RPMI8226 (cell line): ENCODE measurements at places on chromosomes 2 and 18.

GRCh38 chr2:33589444-33589843 is 9.7 kb downstream of the FAM98A start:
- DNase-seq = no peak

GRCh38 chr18:58581265-58581664 is 47.6 kb downstream of the ALPK2 start:
- DNase-seq = no peak

- no peak for DNase-seq
Observed at GRCh38 chr2:208279236-208279635, 13.2 kb downstream of the PIKFYVE start.

DNA sequence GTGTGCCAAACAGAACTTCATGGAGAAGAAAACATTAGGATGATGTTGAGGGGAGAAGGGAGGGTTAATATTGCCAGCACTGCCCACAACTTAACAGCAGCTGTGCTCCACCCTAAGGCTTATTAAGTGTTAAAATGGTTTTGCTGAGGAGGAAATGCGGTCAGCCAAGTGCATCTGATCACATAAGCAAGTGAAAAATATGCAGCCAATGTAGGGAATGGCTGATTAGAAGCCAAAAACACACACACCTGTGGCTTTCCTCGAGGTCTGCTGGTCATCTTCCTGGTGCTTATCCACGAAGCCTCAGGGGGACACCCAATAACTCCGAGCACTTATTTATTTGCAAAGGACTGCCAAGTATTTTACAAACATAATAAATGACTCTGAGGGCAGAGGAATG is 66.3 kb upstream of the GPR45 start:
- DNase-seq = no peak

DNA sequence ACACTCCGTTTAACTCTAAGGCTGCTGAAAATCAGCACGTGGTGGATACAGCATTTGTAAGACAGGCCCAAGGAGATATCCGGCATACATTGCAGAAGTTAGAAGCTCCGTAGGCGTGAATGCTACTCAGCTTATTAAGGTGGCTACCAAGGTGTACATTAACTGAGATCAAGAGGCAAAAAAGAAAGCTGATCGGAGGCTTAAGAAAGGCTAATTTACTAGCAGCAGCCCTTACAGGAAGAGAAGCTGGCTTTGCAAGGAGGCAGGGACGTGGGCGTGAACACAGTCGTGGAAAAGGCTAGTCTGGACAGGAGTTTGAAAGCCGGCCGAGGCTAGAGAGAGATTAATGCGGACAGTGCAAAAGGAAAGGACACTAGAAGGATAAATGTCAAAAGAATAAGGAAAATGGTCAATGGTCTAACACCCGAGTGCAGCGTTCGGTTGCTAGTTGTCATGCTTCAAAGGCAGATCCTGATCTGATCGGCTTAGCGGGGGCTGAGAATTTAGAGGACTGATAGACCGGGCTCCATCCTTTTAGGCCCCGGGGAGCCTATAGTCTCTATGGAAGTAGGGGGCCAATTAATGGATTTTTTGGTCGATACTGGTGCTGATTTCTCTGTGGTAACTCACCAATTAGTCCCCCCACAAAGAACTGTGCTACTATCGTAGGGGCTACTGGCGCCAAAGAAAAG is 45.6 kb upstream of the SELENOI start:
- no peak for DNase-seq

DNA sequence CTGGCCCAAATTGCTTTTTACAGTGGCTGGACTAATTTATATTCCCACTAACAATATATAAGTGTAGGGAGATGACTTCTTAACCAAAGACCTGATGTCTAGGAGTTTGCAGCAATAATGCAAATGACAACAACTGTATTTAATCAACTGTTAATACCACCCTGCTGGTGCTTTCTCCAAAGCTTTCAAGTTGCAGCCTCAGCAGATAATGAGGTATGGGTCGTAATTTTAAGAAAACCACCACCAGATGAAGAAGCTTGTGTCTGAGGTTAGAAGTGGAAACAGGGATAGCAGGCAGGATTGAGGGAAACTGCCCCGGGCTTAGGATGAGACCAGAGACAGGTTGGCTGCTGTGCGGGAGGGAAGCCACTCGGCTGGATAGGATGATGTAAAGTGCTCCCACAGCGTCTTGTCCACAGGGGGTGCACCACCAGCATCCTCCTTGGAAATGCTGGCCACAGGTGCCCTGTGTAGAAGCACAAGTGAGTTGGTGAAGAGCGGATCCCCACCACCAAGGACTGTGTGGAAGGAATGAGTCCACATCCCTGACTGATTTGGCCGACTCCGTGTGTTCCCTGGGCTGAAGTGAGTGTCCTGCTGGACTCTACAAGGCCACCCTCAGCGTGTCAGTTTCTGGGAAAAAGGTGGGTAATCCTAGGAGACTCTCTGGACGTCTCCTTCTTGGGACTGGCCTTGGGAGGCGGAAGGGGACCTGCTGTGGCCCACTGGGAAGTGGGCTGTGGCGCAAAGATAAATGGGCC is 76.1 kb upstream of the SMAD2 start:
- DNase-seq = no peak

GRCh38 chr2:3217646-3218045 is 160.0 kb downstream of the EIPR1 start:
- DNase-seq = no peak

- no peak for DNase-seq
Observed at GRCh38 chr18:58491773-58492752, 136.8 kb downstream of the ALPK2 start.

DNA sequence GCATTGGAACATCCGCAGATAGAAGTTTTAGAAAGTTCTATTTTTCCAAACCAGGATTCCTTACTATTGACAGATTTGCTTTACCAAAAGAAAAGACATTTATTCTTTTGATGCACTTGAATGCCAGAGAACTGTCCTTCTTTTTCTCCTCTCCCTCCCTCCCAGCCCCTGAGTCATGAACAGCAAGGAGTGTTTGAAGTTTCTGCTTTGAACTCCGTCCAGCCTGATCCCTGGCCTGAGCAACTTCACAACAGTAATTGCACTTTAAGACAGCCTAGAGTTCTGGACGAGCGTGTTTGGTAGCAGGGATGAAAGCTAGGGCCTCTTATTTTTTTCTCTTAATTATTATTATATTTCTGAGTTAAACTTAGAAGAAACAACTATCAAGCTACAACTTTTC is 33.6 kb downstream of the APCDD1 start:
- no peak for DNase-seq

GRCh38 chr2:85222792-85223191 is 89.6 kb downstream of the TCF7L1 start:
- DNase-seq = no peak

DNA sequence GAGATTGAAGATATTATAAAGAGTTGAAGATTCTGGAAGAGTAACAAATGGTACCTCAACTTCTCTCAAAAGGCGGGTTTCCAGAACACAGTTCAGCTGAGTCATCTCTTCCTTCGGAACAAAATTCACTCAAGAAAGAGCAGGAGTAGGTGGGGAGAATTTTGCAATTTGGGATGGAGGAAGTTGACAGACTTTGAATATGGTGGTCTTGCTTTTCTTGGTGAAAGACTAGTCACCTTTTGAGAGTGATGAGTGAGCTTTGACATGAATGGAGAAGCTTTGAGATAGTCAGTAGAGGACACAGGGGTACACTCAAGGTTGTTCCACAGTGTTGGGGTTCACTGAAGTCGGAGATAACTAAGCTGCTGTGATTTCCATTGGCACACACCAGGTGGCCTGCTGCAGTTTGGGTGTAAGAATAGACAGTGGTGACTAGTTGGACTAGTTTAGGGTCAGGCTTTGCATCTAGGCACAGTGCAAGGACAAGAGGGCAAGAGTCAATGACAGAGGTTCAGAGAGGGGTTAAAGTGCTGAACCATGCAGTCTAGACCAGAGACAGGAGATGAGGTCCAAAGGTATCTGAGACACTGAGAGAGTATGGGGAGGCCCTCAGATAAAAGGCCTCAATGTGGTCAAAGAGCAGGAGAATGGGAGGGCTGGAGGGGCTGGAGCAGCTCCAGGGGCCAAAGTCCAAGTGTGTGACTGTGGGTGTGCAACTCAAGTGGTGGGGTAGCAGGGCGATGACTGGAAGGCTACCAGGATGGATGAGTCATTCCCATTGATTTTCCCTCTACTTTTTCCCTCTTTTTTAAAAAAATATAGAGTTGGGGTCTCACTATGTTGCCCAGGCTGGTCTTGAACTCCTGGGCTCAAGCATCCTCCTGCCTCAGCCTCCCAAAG is 7.7 kb downstream of the CCL20 start:
- DNase-seq = no peak

DNA sequence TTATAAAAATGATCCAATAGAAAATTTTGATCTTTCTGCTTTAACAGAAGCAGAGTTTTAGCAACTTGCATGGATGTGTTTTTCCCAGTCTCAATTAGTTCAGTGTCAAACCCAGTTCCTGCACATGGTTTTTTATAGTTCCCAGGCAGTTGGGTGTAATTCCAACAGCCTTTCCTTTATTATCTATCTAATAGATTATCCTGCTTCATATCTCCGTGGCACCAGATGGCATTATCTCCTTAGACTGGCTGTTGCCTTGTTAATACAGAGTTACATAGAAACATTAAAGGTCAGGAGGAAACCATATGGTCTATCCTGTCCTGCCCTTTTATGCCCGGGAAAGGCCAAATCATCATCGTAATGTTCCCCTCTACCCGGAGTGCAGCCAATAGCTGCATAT is 400.9 kb upstream of the SMIM21 start:
- no peak for DNase-seq

- no peak for DNase-seq
Observed at GRCh38 chr2:205177546-205177945, 504.8 kb upstream of the NRP2 start.

GRCh38 chr18:22539051-22539765 is 121.5 kb upstream of the CTAGE1 start:
- DNase-seq = no peak

DNA sequence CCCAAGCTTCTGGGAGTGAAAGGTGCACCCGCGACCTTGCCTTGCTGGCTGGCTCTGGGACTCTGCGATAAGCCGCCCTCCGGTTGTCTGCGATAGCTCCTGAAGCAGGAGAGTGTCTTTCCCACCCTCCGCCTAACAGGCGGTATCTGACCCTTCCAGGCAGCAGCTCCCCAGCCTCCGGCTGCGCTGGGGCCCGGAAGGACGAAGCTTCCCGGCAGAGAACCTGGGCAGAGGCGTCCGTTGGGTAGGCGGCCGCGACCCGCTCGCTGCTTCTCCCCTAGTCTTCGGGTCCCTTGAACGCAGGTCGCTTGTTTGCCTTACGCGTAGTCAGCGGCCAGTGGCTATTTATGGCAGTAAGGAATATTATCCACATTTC is 446 bp upstream of the RHBDD1 start:
- DNase-seq = peak; percentile 29

DNA sequence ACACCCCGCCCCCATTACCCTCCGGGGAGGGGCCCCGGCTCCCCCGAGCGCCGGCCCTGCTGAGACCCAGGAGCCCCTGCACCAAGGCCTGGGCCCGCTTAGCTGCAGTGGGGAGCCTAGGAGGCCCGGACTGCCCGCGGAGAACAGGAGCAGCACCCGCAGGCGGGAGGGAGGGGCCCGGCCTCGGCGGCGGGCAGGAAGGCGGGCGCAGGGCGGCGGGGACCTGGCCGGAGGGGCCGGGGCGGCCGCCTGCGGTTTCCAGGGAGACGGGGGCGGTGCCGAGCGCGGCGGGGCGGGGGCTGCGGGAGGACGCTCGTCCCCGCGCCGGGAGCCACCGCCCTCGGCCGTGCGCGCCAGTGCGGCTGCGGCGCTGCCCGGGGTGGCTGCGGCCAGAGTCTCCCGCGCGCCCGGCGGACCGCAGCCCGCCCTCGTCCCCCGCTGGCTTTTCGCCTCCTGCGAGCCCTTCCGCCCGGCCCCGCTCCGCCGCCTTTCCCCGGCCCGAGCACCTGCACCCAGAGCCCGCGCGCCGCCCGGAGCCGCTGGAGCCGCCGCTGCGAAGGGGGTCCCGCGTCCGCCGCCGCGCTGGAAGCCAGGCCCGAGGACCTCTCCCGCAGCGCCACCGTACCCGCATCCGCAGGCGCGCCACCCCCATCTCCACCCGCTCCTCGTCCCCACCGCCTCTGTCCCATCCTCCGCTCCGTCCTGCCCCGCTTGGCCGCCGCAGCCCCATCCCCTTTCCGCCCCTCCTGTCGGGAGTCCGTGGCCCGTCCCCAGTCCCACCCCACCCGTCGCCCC is 17.2 kb downstream of the GPC1 start:
- peak; percentile 77 for DNase-seq

GRCh38 chr2:186558512-186559276 is 31.2 kb upstream of the ITGAV start:
- no peak for DNase-seq

GRCh38 chr2:156430980-156431358 is 5.2 kb upstream of the GPD2 start:
- peak; percentile 67 for DNase-seq

DNA sequence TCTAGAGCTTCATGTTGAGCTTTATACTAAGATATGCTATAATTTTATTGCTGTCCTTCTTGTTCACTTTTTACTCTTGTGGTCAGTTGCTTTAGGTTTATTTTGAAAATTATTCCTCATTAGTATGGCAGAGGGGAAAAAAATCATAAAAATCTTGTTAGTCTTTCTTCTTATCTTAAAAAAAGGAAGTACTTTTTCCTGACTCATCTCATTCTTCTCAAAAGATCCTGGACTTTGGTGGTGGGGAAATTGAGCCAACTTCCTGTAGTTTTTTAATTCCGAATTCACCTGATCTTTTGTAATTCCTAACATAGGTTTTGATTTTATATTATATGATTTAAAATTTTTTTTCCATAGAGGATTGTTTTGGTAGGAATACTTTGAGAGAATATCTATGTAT is 3.8 kb downstream of the SLC4A1AP start:
- no peak for DNase-seq

GRCh38 chr2:17757321-17757720 is 3.4 kb downstream of the GEN1 start:
- DNase-seq = no peak

- no peak for DNase-seq
Observed at GRCh38 chr2:162118166-162119031, 33.6 kb downstream of the GCG start.

- DNase-seq = peak; percentile 15
Observed at GRCh38 chr18:22342625-22343024, 75.1 kb downstream of the CTAGE1 start.

DNA sequence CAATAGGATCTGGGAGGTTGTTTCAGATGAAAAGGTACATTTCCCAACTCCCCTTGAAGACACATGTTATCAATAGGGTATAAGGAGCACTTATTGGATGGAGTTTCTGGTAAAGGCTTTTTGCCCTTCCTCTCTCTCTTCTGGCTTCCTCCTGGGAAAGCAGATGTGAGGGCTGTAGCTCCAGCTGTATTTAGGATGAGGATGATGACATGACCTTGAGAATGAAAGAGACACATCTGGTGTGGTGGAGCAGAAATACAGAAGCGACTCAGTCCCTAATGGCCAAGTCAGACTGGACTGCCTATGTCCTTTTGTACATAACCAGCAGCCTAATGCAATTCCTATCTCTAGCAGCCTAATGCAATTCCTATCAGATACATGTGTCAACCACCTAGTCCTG is 100.9 kb upstream of the NXPH2 start:
- no peak for DNase-seq

- no peak for DNase-seq
Observed at GRCh38 chr2:3754280-3754679, 50.9 kb downstream of the DCDC2C start.

- DNase-seq = no peak
Observed at GRCh38 chr2:113832795-113833290, 57.0 kb upstream of the ACTR3 start.

- DNase-seq = no peak
Observed at GRCh38 chr2:195871326-195871725, 197.3 kb downstream of the DNAH7 start.
